Esophagus squamous epithelium (tissue), 5 donors: ENCODE measurements at places on chromosomes 3 and 15.

GRCh38 chr15:38351466-38351865 is 98.8 kb downstream of the SPRED1 start:
- no peak for DNase-seq

GRCh38 chr3:152100491-152101132 is 168.1 kb upstream of the MBNL1 start:
- DNase-seq: no peak

DNA sequence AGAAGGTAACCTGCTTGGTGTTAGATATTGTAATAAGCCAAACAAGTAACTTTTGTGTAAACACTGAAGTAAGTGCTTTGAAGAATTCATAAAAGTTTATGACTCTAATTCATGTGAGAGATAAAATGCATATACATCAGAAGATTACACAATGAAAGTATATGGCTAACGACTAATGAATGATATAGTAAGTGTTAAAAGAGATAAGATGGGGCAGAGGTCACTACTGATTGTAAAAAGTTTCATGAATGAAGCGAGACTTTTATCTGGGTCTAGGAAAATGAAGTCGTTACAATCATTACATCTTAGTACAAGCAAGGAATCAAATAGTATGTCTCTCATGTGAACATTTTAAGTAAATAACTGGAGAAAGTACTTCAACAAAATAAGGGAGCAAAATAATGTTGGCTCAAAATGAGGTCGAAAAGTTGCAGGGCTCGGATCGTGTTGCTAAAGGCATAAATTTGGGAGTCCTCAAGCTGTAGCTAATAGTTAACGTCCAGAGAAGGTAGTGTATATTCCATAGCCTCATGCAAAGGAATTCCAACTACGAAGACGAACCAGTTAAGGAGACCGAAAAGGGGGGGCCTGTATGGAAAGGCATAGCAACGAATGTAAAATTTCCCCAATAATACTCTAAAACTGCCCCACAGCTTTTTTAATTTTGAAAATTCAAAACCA is 984 bp upstream of the DUT start:
- DNase-seq: no peak

GRCh38 chr15:32029862-32030781 is at the start of gene CHRNA7:
TSS of gene CHRNA7 (plus strand) at chr15:32030515. CDS start at chr15:32030595, 80 bp downstream.
- DNase-seq: no peak

- no peak for DNase-seq
Observed at GRCh38 chr15:61200626-61201025, 28.5 kb downstream of the RORA start.

DNA sequence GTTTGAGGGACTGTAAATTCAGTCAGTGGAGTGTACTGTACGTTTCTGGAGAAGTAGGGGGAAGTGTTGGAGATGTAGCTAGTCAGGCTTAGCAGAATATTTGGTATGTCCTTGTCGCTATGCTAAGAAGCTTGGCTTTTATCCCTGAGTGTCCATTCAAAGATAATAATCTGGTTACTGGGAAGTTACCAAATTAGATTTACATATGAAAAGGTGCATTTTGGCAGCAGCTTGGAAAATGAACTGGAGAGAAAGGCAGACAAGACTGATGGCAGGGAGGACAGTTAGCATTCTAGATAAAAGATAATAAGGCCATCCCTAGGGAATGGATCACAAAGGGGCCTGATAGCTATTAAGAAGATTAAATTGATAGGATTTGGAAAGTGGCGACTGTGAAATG is 58.7 kb downstream of the P2RY1 start:
- DNase-seq: no peak

DNA sequence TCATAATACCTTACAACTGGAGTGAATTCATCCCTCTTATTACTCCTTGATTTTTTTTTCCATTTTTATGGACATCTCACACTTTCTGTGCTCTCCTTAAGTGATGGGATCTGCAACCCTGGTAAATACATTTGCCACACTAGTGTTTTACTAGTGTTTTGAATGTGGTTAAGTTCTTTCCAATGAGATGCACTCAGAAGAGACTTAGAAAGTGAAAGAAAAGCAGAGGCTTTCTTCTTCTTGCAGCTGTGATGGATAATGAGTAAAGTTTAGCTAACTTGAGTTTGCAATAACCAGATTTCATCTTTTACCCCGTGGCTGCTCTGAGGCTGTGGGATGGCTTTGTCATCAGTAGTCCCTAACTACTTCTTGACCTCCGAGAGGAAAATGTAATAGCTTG is 1248.4 kb downstream of the NSUN3 start:
- no peak for DNase-seq

- DNase-seq: no peak
Observed at GRCh38 chr3:169636928-169637327, 26.6 kb downstream of the MECOM start.

- DNase-seq: no peak
Observed at GRCh38 chr3:3015185-3016089, 94.7 kb downstream of the IL5RA start.

- no peak for DNase-seq
Observed at GRCh38 chr3:143016321-143016972, 15.1 kb downstream of the U2SURP start.

DNA sequence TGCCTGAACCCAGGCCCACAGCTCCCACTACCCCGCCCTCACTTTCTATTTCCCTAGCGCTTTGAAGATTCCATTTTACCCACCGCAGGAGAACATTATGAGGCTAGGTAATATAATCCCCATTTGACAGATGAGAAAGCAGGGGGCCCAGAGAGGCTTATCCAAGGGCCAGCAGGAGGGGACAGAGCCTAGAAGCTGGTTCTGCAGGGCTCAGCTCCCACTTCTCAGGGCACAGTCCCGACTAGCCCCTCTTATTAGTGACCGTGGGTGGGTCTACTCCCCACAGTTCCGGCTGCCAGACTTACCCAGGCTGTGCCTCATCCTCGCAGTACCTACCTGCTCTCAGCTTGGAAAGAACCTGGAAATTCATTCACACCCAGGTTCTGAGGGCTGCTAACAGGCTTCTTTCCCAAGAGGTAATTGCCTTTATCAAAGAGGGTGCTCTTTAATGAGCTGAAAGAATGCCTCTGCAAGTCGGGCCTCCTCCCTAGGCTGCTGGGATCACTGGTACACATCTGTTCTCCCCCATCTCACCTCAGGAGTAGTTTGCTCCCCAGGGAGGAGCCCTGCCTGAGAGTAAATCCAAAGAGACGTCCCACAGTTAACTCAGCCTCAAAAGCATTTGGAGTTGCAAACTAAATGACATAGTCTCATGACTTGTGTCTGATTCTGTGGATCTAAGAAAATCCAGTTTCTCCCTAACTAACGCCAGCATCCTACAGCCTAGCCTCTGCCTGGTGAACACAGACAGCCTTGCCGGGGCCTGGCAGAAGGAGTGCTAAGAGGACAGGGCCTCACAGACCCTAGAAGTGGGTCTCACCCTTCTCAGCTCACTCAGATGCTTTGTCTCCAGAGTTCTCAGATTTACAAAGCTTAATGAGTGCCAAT is 125.0 kb downstream of the CHSY1 start:
- DNase-seq: no peak

- DNase-seq: no peak
Observed at GRCh38 chr3:189625572-189625971, 5.6 kb upstream of the TP63 start.

DNA sequence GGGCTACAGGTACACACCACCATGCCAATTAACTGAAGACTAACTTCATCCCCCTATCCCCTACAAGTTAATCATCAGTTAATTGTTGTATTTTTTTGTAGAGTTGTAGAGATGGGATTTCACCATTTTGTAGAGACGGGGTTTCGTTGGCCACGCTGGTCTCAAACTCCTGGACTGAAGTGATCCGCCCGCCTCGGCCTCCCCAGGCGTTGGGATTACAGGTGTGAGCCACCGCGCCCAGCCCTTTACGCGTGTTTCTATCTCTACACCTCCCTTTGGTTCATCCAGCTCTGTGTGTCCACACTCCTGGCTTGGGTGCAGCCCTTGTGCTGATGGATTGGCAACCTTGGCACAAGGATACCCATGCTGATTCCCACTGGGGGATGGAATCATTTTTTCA is 258.8 kb downstream of the FAM43A start:
- DNase-seq: no peak

- no peak for DNase-seq
Observed at GRCh38 chr3:13593615-13594014, 44.7 kb downstream of the FBLN2 start.

DNA sequence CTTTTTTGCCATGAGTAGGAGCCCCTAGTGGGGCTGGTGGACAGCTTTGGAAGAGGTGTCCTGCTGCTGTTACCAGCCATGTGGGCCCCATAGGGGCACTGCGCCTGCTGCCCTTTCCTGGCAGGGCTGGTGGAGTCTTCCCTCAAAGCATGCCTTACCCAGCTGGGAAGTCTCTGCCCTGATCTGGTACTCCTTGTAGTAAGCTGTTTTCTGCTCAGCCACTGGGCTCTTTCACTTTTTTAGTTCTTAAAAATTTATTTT is 26.2 kb downstream of the HMCES start:
- DNase-seq: no peak

GRCh38 chr3:9108876-9109567 is 140.4 kb downstream of the SRGAP3 start:
- no peak for DNase-seq

DNA sequence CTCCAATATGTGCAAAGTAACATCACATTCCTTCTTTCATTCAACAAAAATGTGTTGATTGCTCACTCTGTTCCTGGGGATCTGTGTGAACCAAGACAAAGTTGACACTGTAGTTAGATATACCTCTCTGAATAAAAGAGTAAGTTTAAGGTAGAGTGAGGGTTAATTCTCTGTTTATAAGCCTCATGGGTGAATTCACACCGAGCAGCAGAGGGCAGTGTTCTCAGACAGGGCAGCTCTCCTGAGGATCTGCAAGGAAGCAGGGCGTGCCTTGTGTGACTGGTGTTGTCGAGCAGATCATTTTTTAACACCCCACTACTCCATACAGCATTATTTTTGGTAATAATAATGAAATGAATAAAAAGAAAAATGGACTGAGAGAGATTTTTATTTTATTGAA is 34.4 kb downstream of the PAQR9 start:
- no peak for DNase-seq

- no peak for DNase-seq
Observed at GRCh38 chr3:42612217-42612616, 11.7 kb downstream of the NKTR start.

DNA sequence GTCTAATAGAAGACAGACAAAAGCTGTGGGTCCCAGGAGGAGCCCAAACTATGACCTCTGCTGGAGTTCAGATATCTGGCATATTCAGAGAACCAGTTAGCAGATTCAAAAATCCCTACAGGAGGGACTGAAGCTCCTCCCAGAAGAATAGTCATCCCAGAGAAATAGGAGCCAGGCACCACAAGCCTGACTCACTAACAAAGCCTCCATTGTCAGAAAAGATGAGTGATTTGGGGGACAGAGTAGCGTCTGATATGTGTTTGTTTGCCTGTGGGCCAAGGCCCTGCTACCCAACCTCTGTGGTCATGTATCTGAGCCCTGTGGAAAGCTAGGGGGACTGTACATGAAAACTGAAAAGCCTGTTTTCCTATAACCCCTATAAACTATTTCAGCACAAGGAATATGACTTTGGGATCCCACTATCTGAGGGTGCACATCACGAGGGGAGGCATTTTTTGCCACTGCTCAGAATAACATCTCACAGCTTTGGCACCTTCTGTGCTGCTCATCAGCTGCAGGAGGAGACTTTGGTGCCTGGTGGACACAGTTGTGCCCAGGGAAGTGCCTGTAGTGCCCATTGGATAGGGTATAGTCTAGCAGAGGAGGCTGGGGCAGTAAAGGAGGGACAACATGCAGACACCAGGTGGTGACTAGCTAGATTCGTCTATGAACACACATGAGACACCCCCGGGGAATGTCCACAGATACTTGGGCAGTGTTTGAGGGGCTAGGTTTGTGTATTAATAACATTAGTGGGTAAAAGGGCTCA is 9.7 kb upstream of the LARP6 start:
- DNase-seq: no peak

DNA sequence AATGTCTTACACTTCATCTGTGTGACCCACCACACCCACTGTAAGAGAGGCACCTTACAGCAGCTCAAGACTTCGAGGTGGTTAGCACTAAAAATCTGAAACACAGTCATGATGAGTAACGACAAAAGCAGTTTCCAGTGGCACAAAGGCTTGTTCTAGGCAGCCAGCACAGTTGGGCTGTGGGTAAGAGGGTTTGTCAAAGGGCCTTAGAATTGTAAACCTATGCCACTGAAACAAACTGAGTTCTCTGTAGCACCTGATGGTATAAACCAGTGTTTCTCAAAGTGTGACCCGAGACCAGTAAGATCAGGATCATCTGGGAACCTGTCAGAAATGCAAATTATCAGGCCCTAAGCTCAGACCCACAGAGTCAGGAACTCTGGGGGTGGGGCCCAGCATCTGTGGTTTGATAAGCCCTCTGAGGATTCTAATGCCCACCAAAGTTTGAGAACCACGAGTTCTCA is 36.5 kb downstream of the DAPK2 start:
- DNase-seq: no peak

GRCh38 chr3:134904776-134905646 is 110.0 kb downstream of the EPHB1 start:
- no peak for DNase-seq

DNA sequence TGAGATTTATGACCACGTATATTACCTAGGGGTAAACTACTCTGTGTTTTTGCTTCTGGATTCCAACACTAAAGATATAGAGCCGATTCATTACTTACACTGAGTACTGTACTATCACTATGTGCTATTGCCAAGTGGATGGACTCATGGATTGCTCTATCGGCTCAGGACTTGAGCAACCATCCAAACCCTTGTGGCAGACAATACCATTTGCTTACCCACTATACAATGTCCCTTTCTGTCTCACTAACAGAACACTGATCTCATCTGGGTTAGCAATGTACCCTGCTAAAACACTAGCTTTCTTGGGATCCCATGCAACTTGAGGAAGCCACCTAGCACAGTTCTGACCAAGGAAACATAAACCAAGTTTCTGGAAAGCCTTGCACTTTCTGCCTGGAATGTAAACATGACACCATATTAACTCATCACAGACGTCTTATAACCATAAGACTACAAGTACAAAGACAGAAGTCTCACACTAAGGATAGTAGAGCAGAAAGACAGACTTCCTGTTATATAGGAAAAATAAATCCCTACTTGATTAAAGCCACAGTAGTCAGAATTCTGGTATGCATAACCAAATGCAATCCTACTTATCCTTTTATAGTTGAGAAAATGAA is 38.6 kb downstream of the HACD2 start:
- DNase-seq: no peak

GRCh38 chr15:55999658-56000057 is 6.2 kb upstream of the NEDD4 start:
- DNase-seq: no peak

- no peak for DNase-seq
Observed at GRCh38 chr15:70111203-70112073, 13.7 kb upstream of the TLE3 start.

DNA sequence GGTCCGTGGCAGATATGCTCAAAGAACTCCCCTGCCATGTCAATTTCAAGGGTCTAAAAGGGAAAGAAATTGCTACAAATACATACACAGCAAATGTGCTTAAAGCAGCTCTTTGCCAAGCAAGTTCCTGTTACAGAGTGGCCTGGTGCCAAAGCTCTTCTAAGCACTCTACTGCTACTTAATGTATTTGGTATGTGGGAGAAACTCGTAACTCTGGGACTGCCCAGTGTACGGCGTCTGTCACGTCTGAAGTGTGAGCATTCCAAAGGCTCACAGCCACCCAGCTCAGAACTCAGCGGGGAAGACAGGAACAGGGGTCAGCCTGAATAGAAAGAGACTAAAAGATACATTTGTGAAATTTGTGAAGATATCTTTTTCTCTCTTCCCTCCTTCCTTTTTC is 54.6 kb downstream of the RBMS3 start:
- no peak for DNase-seq
